ENCODE measurements at places on chromosomes 16 and 17.
A peak's percentile ranks its signal among the peaks of the same experiment; 100 is the strongest.

- peak; percentile 84 for DNase-seq
Measured at GRCh38 chr17:36888236-36888951, 48.9 kb upstream of the LHX1 start.

DNA sequence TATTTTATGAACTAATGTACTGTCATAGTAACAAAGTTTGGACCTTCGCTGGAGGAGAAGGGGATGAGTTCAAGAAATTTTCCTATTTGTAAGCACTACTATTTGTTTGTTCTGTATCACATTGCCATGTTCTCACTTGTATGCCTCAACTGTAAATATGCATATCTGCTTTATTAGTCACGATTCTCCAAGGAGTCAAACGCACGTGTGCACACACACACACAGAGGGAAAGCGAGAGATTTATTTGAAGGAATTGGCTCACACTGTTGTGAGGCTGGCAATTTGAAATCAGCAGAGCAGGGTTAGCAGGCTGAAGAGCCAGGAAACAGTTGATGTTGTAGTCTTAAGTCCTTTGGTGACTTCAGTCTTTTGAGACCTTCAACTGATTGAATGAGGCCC lies 24.9 kb upstream of the MYH2 start:
- no peak for DNase-seq

DNA sequence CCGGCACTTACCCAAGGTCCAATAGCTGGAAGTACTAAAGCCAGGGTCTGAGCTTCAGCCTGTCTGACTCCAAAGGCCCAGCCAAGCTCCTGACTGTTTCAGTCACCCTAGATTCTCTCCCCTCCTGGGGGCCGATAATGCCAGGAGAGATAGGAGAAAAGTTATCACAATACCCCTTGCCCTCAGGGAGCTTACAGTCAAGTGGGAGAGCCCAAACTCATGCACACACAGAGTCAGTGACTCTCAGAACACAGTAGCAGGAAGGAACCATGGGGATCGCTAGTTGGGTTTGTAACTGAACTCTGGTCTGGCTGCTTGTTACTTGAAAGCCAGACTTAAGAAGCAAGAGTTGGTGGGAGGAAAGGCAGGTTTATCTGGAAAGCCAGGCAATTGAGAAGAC lies 14.9 kb downstream of the ZNF768 start:
- no peak for DNase-seq

DNA sequence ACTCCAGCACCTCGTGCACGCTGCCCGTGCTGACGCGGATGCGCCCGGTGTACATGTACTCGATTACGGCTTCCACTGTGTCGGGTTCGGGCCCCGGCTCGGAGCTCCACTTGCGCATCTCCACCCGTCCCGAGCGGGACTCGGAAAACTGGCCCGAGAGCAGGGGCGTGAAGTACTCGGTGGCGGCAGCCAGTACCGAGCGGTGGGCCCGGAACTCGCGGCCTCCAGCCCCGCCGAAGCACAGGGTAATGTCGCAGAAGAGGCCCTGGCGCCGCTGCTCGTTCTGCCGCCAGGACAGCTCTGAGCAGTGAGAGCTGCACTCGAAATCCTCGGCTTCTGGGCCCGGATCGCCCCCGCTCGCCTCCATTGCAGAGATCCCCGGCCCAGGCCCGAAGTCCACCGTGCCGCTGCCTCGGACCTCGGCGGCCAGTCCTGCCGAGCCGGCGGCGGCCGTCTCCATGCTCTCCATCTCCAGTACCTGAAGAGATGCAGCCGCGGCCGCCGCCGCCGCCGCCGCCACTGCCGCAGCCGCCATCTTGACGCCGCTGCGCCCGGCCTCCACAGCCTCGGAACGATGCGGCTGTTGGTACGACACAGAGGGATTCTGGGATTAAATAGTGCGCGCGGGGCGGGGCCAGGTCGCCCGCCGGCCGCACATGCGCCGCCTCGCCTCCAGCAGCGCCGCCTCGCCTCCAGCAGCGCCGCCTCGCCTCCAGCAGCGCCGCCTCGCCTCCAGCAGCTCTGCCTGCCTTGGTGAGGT lies at the start of gene KLHL11:
Gene KLHL11 (minus strand): TSS at position 588 of the 760 bp plus-strand sequence. CDS start 53 bp downstream, at position 535.
- DNase-seq, result peak; percentile 93

DNA sequence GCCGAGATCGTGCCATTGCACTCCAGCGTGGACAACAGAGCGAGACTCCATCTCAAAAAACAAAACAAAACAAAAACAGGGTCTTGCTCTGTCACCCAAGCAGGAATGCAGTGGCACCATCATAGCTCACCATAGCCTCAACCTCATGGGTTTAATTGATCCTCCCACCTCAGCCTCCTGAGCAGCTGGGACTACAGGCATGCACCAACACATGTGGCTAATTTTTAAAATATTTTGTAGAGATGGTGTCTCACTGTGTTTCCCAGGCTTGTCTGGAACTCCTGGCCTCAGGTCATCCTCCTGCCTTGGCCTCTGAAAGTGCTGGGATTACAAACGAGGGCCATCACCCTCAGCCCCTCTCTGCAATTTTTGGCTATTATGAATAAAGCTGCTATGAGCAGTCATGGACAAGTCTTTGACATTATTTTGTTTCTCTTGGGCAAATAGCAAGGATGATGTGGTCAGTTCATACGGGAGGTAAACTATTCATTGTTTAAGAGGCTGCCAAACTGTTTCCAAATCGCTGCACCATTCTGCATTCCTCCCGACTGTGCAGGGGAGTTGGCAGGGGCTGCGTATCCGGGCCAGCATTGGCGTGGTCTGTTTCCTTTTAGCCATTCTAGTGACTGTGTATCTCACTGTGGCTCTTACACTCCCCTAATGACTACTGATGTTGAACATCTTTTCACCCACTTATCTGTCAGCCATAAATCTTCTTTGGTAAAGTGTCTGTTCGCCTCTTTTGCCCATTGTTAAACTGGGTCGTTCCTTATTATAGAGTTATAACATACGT lies 21.1 kb downstream of the EIF4A3 start:
- DNase-seq, result no peak

DNA sequence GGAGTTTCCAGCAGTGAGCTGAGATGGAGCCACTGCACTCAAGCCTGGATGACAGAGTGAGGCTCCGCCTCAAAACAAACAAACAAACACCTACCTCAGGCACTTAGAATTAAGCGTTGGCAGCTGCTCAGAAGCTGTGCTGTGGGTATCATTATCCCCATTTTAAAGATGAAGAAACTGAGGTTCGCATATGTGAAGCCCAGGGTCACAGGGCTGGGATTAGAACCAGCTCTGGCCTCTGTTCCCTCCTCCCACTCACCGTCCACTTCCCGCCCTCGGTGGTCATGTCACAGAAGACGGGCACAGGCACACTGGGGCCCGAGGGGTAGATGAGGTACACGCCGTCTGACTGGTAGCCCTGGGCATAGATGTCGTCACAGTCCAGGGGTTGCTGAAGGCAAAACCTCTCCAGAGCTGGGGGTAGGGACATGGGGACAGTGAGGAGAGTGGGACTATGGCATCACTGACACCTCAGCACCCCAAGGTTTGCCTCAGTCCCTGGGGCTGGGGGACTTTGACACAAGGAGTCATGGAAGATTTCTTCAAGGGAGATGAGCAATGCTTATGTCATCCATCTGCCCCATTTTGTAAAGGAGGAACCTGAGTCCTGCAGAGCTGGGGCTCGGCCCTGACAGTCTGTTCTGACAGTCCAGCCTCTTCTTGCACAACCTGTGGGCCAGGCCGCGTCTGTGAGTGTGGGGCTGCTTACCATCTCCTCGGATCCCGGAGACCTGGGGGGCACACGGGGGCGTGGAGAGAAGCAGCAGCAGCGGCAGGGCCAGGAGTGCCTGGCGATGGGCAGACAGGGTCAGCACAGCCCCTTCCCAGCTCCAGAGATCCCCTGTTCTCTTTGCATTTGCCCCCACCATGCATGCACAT lies 700 bp downstream of the MFAP4 start:
- no peak for DNase-seq

DNA sequence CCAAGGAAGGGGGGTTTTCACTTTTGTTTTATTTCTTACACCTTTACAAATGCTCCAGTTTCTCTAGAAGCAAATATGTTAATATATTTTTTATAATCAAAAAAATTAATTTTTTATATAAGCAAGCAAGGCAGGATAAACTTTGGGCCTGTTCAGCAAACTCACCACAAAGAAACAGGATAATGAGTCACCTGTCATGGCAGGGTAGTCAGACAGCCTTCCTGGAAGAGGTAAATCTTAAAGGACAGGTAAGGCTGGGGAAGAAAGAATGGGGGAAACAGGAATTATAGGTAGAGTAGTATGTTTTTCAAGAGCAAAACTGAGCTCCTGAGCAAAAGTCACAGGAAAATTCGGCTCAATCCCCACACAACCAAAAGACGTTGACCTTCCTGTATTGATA lies 186.3 kb upstream of the SOX9 start:
- no peak for DNase-seq

GRCh38 chr16:51621610-51622009 lies 470.5 kb upstream of the SALL1 start:
- no peak for DNase-seq

DNA sequence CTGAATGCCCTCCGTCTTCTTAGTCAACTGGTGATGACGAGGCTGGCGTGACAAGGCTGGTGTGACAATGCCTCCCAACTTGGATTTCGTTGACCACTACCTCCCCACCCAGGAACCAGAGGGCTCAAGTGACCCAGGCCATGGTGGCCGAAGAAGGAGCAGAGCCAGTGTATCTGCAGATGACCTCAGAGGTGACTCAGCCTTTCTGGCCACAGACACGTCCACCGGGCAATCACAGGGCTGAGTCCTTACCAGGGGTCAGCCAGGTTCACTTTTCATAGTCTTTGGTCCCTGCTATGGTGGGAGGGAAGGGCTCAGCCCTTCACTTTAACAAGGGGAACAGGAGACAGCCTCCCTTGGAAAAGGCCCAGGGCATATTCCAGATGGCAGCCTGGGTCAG lies 116.3 kb downstream of the MAF start:
- no peak for DNase-seq

DNA sequence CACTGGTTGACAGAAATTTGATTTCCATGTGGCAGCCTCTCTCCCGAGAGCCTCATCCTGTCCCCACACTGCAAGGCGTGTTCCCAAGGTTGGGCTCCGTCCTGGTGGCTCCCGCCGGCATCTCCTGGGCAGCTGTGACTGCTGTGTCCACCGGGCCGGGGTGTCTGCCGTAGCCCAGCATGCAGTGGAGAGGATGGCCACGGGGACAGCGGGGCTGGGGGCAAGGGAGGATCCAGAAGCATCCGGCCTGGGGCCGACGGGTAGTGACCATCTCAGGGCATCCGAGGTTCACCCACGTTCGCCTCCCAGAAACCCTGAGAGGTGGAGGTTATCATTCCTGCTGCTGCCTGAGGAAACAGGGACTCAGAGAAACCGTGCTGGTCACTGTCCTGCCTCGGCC lies 7.3 kb upstream of the RAB40B start:
- DNase-seq, result no peak

GRCh38 chr17:73553311-73553710 lies 90.9 kb downstream of the SDK2 start:
- no peak for DNase-seq

GRCh38 chr17:27980043-27980442 lies 62.4 kb upstream of the NLK start:
- DNase-seq, result no peak

DNA sequence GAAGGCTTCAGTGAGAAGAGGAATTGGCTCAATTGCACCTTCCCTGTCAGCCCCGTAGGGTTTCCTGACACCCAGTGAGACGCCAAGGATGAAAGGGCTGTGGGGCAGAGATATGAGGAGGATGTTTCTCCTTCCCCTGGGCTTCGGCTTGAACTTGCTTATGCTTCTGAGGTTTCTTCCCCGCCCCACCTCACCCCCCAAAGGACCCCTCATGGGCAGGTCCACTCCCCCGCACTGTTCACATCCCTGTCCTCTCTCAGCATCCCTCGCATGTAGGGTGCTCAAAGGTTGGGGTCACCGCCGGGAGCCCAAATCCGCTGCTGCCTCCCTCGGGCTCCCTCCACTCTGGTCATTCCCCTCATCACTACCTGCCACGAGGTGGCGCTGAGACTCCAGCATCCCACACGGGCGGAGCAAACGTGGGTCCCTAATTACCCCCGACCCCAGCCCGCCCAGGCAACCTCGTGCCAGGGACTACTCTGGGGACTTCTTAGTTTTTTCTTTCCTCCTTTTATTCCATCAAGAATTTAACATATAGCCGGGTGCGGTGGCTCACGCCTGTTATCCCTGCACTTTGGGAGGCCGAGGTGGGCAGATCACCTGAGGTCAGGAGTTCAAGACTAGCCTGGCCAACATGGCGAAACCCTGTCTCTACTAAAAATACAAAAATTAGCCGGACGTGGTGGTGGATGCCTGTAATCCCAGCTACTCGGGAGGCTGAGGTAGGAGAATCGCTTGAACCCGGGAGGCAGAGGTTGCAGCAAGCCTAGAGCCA lies 3.3 kb upstream of the TRARG1 start:
- peak; percentile 54 for DNase-seq

DNA sequence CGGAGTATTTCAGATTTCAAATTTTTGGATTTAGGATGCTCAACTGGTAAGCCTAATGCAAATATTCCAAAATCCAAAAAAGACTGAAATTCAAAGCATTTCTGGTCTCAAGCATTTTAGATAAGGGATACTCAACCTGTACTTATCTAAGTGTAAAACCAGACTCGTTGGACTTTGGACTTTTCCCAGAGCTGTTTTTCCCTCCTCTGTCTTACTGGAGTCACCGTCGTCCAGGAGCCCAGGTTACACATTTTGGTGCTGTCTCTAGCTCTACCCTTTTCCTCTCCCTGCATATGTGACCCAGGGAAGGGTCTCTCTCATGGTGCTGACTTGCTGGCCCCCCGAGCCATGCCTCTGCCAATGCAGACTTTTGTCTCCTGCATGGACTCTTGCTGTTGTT lies 46.0 kb upstream of the MMP2 start:
- DNase-seq, result no peak

GRCh38 chr17:77892469-77893143 lies 65.9 kb upstream of the TNRC6C start:
- no peak for DNase-seq

GRCh38 chr17:2190014-2190413 lies 113.6 kb downstream of the SMG6 start:
- DNase-seq, result no peak

All from RPMI8226 (cell line).